ENCODE measurements at places on chromosomes 6 and 20.

- DNase-seq: no peak
Observed at GRCh38 chr6:117603821-117604220, 1.5 kb upstream of the GOPC start.

DNA sequence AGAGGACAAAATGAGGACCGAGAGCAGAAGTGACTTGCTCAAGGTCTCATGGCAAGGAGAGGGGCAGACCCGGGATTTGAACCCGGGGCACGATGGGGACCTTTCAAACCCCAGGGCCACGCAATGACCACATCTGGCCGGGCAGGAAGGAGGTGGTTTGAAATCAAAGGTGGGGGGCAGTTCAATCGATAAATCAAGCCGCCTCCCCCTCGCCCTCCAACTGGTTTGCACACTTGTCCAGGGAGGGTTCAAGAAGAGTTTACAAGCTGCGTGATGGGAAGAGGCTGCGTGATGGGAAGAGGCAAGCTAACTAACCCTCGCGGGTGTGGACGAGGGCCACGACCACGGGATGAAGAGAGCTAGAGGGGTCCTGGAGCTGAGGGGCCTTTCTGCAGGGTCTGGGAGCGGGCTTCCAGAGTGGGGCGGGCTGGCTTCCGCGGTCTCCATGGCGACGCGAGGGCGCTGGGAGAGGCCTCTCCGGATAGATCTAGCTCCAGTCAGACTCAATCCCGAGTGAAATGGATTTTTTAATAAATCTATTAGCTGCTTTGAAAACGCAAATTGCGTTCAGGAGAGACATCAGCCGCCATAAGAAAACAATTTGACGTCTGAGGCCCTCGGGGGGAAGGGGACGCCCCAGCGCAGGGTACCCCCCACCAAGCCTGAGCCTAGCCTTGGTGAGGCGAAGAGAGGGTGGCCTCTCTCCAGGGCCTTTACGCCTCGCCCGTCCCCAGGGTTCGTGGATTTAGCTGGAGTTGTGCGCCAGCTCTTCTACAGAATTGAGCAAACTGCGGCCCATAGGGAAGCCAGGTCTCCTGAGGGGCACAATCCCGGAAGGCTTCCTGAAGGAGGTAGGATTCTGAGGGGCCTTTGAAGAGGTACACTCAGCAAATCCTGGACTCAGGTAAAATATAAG, 143.9 kb downstream of the GRM4 start:
- peak; percentile 56 for DNase-seq

DNA sequence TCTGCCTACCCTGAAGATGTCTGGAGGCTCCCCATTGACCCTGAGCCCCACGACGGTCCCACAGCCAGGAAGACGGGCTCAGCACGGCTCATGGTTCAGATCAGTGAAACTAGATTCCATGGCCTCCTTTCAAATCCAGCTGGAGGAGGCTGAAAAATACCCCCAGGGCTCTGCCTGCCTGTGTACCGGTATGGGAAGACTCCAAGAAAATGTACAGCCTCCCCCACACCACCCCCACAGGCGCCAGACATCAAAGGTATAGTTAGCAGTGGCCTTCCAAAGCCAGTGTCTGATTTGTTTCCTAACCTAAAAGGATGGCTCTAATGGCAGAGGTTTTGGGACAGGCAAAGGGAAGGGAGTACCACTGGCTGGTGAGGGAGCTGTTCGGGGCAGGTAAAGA, 86.2 kb upstream of the SNAP25 start:
- no peak for DNase-seq

DNA sequence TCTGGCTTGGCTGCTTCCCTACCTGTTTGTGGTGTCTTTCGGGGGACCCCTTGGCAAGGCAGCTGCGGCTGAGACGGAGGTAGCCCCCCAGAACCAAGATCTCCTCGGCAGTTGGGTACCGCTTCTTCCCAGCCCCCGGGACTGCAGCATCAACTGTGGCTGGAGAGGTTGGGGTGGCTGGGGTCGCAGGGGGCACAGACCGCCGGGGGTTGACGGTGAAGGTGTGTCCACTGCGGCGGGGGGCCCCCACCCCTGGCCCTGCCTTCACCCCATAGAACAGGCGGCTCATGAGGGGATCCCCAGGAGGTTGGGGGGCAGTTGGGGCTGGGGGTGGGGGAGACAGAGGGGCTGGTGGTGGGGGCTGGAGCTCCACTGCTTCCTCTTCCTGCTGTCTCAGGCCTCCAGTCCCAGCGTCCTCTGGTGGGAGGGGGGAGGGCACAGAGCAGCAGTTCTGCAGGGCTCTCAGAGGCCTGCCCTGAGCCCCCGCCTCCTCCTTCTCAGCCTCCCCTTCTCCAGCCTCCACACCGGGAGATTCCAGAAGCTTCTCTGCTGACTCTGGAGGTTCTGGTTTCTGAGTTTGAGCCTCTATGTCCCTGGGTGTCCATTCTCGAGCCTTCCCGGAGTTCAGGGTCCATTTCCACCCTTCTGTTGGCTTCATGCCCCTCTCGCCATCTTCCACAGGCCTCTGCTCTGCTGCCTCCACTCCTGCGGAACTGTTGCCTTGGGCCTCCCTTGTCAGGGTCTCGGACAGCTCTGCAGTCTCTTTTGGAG, 1.9 kb downstream of the PPP1R18 start:
- DNase-seq: peak; percentile 95

DNA sequence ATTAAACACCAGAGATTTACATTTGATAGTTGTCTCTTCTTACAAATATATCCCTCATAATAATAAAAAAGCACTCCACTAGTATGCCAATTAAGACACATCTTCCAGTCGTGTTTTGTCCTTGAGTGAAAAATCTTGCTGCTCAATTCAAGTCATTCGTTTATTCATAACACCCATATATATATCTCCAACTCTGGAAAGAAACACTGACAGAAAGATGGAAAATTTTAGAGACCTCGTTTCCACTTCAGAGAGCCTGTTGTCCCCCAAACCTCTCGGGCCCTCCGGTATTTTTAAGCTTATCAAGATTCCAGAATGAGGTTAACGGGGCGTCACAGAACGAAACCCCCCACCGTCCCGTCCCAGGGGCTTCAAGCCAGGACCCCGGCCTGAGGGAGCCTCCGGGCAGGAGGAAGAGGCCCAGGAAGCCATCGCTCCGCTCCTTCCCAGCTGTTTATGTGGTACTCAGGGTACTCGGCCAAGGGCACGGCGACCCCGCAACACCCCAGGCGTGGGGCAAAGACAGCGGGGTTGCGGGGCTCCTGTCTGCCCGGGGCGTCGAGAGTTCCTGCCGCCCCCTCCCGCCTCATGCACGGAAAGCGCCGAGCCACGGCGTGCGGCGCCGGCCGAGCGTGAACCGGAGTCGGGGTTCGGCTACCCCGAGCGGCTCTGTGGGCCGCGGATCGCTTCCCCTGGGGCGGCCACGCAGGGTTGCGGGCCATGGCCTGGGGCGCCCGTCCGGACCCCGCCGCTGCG, 623 bp upstream of the SNX9 start:
- DNase-seq: peak; percentile 83

Data from spleen (tissue), 13 donors.